ENCODE measurements at places on chromosomes 12 and 14.

GRCh38 chr14:68084256-68084655 is 264.7 kb downstream of the RAD51B start:
- no peak for DNase-seq

GRCh38 chr12:130263996-130264395 is 73.7 kb upstream of the PIWIL1 start:
- no peak for DNase-seq

DNA sequence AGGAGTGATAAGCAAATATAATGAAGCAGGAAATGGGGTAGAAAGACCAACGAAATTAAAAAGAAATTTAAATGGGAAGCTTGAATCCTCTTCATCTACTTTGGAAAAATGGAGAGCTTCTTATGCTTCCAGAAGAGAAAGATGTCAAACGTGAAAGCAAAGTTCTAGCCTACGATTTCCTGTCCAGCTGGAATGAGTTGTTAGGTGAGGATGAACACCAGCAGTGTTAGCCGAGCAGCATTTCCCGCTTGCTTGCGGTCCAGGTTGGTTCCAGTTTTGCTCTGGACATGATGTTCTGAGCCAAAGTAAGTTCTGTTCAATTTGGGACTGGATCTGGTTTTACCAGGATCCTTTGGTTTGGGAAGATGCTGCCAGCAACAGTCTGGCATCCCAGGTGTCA is 78.9 kb downstream of the DACT1 start:
- no peak for DNase-seq

DNA sequence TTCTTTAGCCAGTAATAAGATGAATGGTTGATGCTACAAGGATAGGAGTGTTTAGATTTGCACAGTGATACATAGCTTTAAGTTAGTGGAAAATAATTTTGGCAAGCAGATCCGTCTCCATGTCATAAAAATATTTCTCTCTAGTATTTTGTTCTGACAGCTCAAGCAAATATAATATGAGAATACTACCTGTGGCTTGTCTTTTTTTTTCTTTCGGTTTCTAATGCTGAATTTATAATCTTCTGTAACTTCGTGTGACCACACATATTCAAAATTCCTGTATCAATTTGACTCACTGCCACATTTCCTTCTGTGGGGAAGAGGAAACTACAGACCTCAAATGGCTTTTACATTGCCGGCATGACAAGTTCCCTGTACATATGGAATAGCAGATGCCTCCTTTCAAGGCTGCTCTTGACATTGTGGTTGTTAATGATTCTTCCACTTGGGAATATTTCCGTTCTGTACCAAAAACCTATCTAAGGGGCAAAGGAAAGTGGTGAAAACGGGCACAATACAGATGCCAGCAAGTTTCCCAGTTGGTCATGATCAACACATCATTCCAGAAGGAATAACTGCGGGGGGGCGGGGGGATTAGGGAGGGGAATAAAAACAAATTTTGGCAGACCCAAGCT is 103.6 kb upstream of the CCDC91 start:
- DNase-seq, result no peak

DNA sequence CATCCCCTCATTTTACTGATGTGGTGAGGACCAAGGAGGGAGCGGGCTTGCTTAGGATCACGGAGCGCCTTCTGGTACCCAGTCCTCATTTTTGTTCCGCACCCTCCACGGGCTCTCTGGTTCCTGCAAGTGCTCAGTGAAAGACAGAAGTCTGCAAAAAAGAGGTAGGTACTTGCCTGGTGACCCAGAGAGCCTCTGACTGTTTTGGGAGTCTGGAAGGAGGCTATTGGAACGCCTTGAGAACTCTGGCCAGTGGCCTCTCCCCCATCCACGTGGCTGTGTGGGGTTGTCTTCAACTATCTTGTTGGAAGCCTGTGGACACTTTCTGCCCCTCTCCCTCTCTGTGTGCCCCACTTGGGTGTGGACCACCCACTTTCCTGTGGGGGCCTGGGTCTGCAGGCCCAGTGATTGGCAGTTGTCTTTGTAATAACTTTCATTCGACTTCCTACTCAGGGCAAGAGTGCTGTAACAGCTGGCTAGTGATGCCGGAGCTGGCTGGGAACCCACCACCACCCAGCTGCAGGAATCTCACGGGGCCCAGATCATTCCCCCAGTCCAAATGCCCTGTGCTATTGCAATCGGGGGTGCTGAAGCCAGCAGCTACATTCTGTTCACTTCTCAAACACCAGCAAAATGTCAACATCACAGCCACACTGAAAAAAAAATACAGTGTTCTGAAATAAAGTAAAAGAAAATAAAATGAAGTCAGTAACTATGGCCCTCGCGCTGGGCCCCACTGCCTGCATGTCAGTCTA is 122.8 kb downstream of the PRMT8 start:
- no peak for DNase-seq

Measured in HEK293T (cell line).